ENCODE measurements at places on chromosomes 16 and 17. TPM values are rescaled to one million over a fixed set of nuclear protein-coding genes. Genes with fewer than 3 reads are reported as not detected.

GRCh38 chr17:49567104-49567521, 8.6 kb upstream of the NXPH3 start:
- DNase-seq: no peak

TBC1D3B gene
- total RNA-seq: 13.6 TPM

GRCh38 chr17:66542129-66542966, 239.9 kb downstream of the PRKCA start:
- DNase-seq: no peak

- DNase-seq: no peak
Observed at GRCh38 chr16:77945126-77945525, 77.2 kb upstream of the CLEC3A start.

DNA sequence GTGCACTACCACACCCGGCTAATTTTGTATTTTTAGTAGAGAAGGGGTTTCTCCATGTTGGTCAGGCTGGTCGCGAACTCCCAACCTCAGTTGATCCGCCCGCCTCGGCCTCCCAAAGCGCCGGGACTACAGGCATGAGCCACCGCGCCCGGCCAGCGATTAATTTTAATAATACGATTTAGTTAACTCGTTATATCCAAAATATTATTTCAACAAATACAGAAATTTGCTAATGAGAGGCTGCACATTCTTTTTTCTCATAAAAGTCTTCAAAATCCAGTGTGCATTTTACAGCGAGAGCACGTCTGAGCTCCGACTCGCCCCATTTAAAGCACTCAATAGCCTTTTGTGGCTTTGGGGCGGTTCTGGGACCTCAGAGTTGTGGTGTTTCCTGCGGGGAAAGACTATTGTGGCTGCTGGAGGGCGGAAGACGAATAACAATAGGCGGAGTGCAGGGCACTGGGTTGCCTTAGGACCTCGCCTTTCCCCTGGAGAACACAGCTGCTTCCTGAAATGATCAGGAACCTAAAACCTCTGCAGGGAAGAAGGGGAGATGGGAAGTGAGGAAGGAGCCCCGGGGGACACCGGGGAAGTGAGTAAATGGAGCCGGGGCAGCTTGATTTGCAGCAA, 2.9 kb upstream of the ZSCAN10 start:
- DNase-seq: no peak

CDT1 gene
- 2.1 TPM for total RNA-seq

DNA sequence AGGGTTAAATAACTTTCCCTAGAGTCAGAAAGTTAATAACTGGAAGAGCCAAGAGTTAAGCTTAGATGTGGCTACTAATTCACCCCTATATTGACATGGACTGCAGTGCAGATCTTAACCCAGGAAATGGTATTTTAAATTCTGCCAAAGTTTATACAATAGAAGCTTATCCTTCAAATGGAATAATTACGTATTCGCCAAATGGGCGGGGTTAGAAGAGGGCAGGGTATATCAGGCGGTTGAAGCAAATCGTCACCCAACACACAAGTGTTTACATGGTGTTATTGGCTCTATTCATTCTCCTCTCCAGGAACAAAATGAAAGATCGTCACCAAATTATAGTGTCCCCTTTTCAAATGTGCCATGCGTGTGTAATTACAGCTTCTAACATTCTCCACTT, 182.7 kb downstream of the PRKCB start:
- no peak for DNase-seq

GRCh38 chr17:29807520-29808361, 122.3 kb downstream of the SSH2 start:
- DNase-seq: peak; percentile 67

- no peak for DNase-seq
Observed at GRCh38 chr17:70608957-70609356, 439.6 kb downstream of the KCNJ2 start.

DNA sequence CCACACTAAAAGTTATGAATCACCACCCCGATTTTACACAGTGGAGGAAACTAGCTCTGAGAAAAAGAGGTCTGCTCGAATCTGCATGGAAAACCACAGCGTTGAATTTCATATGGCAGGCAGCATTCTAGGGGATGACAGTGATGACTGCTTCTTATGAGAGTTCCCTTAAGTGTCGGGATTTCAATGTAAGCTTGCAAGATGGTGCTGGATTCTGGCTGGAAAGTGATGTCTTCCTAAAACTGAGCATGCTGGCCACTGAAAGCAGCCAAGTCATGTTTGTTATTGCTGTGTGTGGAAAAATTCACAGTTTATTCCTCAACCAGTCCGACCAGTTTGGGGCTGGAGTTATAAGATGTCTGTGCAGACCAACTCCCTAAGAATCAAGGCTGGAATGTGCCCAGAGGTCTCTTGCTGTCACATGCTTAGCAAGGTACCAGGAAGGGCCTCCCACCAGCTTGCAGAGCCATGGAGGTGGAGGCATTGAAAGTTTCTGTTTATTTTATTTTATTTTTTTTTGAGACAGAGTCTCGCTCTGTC, 37.2 kb upstream of the GAN start:
- DNase-seq: peak; percentile 82

DNA sequence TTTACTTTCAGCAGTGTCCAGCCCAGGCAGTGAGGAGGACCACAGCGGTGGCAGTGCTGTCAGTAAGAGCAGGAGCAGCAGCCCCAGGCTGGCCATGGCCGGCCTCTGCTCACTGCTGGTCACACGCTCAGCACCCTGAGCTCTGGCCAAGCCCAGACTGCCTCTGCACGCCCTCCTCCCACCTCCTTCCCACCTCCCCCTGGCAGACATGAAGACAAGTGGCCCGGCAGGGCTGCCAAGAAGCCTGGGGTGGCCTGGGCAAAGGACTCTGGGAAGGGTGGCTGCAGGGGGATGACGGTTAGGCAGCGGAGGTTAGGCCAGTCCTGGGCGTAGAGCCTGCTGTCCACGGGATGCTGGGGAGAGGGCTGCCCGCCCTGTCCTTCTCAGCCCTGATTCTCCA, at the start of gene C16orf89:
Gene C16orf89, minus strand, starts transcription at position 144 of the 400 bp plus-strand sequence. Its CDS starts 48 bp downstream, at position 96.
- DNase-seq: peak; percentile 55

DNA sequence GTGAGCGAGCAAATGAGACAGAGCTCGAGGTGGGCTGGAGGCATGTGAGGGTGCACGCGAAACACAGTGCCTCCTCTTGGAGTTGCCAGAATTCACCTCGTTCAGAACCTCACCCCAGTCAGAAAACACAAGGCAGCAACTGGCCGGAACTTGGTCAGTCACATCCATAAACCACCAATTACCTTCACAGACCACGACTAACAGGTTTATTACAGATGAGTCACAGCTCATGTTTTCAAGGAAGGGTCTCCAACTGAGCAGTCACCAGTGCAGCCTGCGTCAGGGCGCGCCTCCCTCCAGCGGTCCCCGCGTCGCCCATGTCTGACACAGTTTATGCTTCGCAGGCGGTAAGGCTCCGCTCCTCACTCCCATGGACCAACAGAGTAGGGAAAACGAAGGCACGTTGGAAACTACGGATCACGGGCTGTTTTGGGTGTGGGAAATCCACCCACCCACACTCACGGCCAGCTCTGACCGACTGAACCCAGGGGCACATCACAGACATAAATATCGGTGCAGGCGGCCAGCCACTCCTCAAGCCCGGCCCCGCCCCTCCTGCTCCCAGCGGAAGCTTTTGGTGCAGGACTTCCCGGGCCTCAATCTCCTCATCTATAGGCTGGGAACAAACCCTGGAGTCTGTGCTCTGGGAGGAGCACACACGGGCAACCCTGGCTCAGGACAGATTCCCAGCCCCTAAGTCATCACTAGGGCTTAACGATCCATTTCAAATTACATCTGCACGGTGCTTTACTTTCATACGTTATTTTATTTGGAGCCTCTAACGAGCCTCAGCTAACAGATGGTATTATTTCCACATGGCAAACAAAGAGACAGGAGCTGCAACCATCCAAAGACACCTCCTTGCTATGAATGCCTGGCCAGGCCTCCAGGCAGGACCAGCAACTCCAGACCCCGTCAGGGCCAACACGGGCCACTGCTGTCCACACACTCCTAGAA, 126.3 kb downstream of the ZNF778 start:
- DNase-seq: no peak

Measured in ureter (tissue), 1 donor.